ENCODE measurements at places on chromosomes 2 and 18.

- DNase-seq = no peak
These were observed 179.1 kb downstream of the ERBB4 start for GRCh38 chr2:212359425-212360067.

DNA sequence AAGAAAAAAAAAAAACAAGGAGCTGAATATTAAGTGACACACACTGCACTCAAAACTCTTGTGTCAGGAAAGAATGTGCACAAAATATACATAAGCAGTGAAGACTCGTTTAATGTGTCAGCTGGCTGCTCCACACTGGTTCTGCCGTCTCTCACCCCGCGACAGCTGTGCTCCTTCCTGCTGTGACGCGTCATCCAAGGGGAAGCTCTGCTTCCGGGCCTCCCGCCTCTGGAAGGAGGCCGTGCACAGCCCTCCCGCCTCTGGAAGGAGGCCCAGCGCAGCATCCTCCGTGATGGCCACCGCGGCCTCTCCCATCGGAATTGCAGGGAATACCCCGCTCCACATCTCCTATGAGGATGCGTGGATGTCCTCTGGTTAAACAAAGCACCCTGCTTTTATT, 151.0 kb downstream of the HDAC4 start:
- DNase-seq = no peak

GRCh38 chr2:111042261-111042660, 78.5 kb upstream of the BCL2L11 start:
- no peak for DNase-seq

- DNase-seq = no peak
These were observed 591.3 kb upstream of the SYT4 start for GRCh38 chr18:43868497-43868995.

GRCh38 chr2:206160125-206160806, 571 bp downstream of the EEF1B2 start:
- DNase-seq = no peak

GRCh38 chr2:181991171-181991885, 5.7 kb downstream of the PPP1R1C start:
- DNase-seq = no peak

DNA sequence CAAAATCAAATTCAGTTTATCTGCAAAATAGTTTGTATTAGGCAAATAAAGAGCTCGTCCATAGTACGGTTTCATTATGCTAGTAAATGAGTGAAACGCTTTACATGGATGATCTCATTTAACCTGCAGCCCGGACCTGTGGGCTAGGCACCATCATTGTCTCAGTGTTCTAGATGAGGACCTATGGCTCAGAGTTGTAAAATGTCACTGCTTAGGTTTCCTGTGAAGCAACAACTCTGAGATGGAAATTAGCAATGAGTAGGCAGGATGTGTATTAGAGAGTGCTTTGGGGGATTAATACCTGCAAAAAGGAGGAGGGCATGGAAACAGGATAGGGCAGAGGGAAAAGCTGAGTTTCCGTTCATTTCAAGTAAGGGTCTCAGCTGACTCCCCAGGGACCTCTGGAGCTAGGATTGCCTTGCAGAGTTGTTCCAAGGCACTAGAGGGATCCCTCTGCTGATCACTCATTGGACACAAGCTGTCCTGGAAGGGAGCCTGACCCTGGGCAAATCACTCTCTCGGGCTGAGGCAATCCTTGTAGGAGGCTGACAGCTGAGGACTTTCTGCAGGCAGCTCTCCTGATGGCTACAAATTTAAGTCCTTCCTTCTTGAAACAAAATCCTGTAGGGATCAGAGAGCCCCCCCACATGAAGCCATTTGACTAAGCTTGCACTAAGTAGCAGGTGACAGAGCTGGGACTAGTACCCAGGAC, 58.8 kb upstream of the SIX2 start:
- DNase-seq = no peak

GRCh38 chr2:16728351-16729136, 62.9 kb upstream of the CYRIA start:
- no peak for DNase-seq

GRCh38 chr2:205494537-205495235, 187.6 kb upstream of the NRP2 start:
- no peak for DNase-seq

DNA sequence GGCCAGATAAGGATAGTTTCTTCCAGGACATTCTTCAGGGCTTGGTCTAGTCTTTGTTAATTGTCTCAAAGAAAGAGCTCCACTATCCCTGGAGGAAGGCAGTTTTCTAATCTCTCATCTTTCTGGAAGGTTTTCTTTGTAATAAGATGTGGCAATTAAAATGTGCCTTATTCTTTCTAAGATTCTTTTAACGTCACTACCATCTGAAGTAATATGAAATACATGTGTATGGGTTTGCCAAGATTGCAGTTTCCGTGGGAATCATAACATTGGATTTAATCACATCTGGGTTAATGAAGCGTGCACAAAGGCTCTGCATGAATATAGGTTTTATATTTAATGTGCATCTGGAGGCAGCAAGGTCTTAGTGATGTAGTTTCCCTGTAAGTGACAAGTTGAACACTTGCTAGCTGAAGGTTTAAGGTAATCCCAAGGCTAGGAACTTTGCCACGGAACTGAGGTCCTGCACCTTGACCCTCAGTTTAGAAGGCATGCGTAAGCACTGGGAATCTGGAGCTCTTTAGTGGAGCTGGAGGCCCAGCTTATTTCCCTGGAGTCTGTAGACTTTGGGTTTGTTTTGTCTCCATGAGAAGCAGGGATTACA, 25.7 kb downstream of the DIS3L2 start:
- no peak for DNase-seq
